Adrenal gland (tissue), 19 donors: ENCODE measurements at places on chromosomes 2 and 18. TPM values are rescaled to one million over a fixed set of nuclear protein-coding genes. Genes with fewer than 3 reads are reported as not detected.

DNA sequence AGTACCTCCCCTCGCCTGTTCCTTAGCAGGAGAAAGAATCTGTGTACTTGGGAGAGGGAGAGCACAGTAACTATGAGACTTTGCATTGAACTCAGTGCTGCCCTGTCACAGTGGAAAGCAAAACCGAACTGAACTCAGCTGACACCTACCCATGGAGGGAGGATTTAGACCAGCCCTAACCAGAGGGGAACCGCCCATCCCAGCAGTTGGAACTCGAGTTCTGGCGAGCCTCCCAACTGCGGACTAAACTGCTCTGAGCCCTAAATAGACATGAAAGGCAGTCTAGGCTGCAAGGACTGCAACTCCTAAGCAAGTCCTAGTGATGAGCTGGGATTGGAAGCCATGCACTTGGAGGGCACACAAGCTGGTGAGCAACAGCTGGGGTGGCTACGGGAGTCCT is 110.4 kb downstream of the GRB14 start:
- no peak for DNase-seq

DNA sequence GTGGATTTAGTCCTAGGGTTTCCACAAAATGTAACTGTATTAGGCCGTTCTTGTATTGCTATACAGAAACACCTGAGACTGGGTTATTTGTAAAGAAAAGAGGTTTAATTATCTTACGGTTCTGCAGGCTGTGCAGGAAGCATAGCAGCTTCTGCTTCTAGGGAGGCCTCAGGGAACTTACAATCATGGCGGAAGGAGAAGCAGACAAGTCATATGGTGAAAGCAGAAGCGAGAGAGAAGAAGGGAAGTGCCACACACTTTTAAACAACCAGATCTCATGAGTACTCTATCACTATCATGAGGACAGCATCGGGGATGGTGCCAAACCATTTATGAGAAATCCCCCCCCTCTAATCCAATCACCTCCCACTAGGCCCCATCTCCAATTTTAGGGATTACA is 9.5 kb upstream of the CCDC68 start:
- DNase-seq: no peak

DNA sequence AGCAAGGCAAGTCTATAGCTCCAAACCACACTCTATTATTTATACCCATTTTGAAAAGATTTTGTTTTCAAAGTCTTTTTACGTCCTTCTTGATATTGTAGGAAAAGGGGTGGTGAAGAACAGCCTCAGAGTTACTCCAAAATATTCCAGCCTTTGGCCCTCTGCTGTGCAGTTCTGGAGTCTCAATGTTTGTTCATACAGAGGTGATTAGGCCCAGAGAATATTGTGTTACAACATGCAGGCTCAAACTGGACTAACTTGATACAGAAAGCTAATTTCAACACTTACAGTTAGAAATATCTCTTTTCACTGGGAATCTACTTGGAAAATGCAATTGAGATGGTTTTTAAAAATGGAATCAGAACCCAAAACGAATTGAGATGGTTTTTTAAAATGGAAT is 40.4 kb upstream of the SLC25A52 start:
- no peak for DNase-seq

TNFAIP6 gene
- 0.24 TPM for polyA plus RNA-seq

TBR1 gene
- polyA plus RNA-seq: not detected

DNA sequence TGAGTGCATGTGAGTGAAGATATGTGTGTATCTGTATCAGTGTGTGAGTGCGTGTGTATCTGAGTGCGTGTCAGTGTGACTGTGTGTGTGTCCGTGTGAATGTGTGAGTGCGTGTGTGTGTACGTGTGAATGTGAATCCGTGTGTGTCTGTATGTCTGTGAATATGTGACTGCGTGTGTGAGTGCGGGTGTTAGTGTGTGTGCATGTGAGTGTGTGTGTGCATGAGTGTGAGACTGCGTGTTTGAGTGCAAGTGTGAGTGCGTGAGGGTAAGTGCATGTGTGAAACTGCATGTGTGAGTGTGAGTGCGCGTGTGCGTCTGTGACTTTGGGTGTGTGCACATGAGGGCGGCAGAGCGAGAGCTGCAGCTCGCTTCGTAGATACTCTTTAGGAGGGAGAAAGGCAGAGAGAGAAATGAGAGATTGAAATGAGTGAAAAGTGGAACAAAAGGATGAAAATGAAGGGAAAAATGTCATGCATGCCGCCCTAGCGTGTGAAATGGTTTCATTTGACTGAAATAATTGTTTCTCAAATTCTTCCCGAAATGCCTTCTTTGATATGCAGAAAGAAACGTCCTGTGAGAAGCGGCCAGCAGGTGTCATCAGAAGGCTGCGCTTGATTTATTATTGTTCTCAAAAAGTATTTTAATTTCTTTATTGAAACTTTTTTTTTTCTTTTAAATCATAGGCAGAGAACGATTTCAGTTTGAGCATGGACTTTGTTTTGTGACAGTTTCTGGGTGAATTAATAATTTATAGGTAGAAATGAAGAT is 25.6 kb downstream of the ZNF407 start:
- peak; percentile 23 for DNase-seq

GRCh38 chr2:227447606-227448005 is 24.4 kb upstream of the AGFG1 start:
- DNase-seq: no peak

GRCh38 chr2:30690126-30690561 is 117.1 kb downstream of the CAPN13 start:
- no peak for DNase-seq

- DNase-seq: no peak
Observed at GRCh38 chr2:186653511-186653910, 40.3 kb upstream of the FAM171B start.

GRCh38 chr2:30149513-30149912 is 2.7 kb downstream of the YPEL5 start:
- DNase-seq: no peak

PROM2 gene
- polyA plus RNA-seq: 1.0 TPM

DCDC2C gene
- 0.18 TPM for polyA plus RNA-seq

MROH2A gene
- not detected for polyA plus RNA-seq

EPB41L3 gene
- 36.5 TPM for polyA plus RNA-seq

DNA sequence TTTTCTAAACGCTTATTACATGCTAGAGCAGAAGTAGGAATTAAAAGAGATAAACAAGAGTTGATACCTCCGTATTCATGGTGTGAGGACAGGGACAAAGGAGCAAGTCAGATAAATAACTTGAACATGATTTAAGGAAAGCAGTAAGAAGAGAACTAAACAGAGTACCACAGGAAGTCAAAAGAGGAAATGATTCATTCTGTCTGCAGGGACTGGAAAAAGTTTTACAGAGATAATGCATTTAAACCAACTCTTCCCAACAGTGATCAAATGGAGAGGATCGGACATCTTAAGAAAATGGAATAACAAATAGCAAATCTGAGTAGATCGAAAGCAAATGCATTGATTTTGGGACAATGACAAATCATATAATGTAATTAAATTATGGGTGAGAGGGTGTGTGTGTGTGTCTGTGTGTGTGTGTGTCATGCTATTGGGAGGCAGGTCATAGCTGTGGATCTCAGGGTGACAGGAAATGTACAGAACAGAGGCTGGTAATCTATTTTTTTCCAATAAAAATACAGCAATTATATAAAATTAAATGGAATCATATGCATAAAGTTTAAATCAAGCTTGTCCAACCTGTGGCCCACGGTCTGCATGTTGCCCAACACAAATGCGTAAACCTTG is 113.4 kb downstream of the MC4R start:
- no peak for DNase-seq

GRCh38 chr2:96260387-96261260 is 5.2 kb downstream of the TMEM127 start:
- DNase-seq: peak; percentile 87

- no peak for DNase-seq
Observed at GRCh38 chr2:228545041-228545747, 363.7 kb upstream of the SPHKAP start.

DNA sequence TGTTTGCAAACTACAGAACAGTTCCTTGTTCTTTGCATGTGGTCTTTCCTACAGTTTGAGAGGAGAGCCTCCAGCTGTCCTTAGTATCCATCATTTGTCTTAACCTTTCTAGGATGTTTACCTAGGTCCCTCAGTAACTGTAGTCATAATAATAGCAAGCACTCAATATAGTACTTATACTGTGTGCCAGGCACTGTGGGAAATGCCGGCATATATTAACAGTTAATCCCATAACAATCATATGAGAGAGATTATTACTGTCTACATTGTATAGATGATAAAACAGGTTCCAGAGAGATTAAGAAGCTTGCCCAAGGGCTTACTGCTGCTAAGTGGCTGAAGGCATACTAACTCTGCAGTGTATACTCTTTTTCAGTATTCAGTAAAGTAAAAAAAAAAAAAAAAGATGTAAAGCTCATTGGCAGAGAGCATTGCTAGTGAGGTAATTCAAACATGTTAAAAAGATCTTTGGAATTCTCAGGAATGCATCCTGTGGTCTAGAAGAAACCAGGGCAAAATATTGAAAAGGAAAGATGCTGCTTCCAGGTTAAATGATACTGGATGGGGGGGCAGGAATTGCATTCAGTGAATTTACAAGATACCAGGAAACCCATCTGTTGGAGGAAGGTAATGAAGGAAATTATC is 72.3 kb downstream of the SPTBN1 start:
- no peak for DNase-seq

DNA sequence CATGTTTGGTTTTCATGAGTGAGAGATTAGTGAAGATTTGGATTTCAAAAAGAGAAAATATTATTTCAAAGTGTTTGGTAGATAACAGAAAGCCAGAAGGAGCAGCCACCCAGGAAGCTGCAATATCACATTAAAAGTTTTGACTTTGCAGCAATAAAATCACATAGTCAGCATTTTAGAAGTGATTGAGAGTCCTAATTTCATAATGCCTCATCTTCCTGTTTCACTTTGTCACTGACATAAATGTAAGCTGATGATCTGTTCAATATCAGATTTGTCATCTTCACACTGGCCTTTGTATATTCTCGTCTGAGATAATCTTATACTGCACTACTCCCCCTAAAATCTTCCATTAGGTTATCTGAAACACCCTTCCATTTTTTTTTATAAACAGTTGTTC is 690.5 kb downstream of the ADCYAP1 start:
- DNase-seq: no peak

RAB17 gene
- 4.7 TPM for polyA plus RNA-seq

DNA sequence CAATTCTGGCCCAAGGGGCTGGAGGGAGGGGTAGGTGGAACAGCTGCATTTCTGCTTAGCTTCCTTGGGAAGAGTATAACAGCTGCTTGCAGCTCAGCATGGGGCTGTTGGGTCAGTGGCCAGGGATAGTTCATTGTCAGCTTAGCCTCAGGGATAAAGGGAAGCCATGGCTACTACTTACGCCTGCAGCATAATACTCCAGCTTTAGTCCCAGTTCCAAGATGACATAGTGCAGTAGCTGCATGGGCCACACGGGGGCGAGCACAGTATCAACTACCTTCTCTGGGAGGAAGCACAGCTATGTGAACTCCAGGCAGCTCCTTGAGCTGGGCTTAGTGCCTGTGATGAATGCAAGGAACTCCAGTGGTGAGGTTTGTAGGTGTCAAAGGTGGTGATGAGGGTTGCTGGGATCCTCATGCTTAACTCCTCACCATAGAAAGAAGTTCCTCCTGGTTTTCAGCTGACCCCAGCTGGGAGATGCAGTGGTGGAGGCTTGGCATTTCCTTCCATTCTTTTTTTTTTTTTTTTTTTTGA is 35.4 kb upstream of the RHOB start:
- DNase-seq: peak; percentile 80

LHCGR gene
- polyA plus RNA-seq: 4.3 TPM

POTEJ gene
- not detected for polyA plus RNA-seq

DNA sequence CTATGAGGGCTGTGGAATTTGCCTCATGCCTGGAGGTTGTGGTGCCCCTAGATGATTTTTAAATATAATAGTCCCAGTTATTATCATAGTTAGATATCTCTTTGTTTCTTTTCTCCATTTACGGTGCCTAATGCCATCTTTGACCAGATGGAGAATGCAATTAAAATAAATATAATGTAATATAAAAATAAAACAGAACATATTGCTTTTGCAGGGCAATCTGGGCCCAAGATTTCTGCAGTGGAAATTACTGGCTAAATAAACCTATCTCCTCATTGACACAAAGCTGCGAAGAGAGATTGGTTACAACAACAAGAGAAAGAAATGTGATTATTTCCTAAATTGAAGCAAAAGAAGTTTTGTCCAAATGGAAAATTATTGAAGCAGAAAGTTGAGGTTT is 51.8 kb downstream of the CPO start:
- no peak for DNase-seq

GRCh38 chr2:165376571-165376975 is 92.9 kb upstream of the CSRNP3 start:
- no peak for DNase-seq

POLR1B gene
- polyA plus RNA-seq: 21.6 TPM

ONECUT2 gene
- 0.08 TPM for polyA plus RNA-seq
